ENCODE measurements at places on chromosomes 12 and 14. TPM values are rescaled to one million over a fixed set of nuclear protein-coding genes. Genes with fewer than 3 reads are reported as not detected.
A peak's percentile ranks its signal among the peaks of the same experiment; 100 is the strongest.

DNA sequence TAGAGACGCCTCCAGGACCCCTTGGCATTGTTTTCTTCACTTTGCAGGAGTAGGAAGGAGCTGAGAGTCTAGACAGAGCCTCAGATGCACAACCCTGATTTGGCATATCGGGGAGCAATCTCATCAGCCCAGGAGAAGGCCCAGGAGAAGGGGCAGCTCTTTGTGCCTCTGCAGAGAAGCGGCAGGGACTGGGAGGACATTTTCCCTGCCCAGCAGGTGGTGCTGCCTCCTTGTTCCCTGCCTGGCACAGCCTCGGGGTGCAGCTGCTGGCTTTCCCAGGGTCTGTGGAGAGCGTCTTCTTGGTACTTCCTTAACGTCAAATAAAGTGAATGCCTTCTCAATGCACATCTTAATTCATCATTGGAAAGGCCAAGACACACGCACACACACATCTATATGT, 419.5 kb downstream of the TMEM121 start:
- no peak for DNase-seq

DNA sequence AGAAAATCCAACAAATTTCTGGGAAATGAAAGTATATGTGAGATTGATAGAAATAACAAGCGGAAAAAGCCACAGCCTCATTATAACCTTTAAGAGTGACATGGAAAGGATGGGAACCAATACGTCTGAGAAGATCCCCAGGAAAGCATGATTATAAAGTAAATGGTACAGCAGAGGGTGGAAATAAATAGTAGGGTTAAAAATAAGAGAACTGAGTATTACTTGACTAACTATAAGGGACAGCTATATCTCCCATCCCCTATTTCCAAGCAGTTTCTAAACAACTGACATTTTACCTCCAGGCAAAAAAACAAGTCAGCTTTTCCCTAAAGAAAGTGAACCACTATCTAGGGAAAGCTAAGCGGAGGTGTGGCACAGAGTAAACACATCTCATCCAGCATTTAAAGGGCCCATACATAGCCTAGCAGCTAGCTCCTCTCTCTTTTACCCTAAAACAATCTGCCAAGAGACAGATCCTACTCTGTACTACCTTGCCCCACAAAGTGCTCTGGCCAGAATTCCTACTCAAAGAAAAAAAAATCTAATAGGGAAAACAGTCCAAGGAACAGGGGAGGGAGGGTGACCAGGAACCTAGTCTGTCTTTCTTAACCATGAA, 11.2 kb downstream of the OSBPL8 start:
- peak; percentile 8 for DNase-seq

Gene KLHDC1
- 1.4 TPM for total RNA-seq

- no peak for DNase-seq
Observed at GRCh38 chr12:6370576-6370935, 4.8 kb downstream of the SCNN1A start.

DNA sequence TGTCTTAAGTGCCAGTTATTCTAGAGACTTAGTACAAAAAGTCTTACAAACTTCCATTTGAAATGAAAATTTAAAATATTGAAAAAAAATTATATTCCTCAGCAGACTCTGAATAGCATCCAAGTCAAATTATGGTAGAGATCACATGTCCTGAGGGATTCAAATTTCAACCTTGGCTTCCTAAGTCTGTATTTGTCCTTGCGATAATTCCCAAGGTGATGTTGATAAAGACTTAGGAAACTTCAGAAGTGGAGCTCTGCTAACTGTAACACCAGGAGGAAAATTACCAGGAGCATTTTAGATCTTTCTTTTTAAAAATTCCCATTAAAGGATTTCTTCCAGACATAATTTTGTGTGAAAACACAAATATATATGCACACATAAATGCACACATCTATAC, 178.3 kb downstream of the IPO8 start:
- no peak for DNase-seq

Gene ANGEL1
- 9.3 TPM for total RNA-seq

Gene SLCO1A2
- not detected for total RNA-seq

Gene KRT80
- 4.7 TPM for total RNA-seq

- no peak for DNase-seq
Observed at GRCh38 chr12:130829391-130830245, 9.4 kb downstream of the STX2 start.

DNA sequence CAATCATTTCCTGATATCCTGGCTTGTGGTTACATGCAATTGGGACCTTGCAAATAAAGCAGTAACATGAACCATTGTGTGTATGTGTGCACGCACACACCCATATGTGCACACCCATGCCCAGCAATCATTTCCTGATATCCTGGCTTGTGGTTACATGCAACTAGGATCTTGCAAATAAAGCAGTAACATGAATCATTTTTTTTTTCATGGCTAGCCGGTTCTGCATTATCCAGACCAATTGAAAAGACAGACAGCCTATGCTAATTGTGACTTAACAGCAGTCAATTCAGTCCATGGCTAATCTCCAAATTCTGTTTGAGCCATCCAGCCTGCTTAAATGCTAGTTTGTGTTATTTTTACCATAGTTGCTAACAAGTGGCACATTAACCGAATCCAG, 134.3 kb downstream of the TTC7B start:
- no peak for DNase-seq

Gene LHX5
- not detected for total RNA-seq

GRCh38 chr14:58146399-58146798, 5.6 kb downstream of the ARMH4 start:
- DNase-seq: no peak

DNA sequence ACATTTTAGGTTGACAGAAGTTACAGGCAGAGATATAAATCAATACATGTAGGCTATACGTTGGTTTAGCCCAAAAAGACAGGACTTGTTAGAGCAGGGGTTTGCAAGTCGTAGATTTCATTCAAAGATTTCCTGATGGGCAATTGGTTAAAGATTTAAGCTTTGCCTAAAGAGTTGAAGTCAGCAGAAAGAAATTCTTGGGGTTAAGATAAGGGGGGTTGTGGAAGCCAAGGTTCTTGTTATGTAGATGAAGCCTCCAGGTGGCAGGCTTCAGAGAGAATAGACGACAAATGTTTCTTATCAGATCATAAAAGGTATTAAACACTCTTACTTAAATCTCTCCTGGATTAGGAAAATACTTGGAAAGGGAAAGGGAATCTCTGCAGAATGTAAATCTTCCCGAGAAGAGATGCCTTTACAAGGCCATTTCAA, 510.8 kb downstream of the TMTC2 start:
- no peak for DNase-seq

DNA sequence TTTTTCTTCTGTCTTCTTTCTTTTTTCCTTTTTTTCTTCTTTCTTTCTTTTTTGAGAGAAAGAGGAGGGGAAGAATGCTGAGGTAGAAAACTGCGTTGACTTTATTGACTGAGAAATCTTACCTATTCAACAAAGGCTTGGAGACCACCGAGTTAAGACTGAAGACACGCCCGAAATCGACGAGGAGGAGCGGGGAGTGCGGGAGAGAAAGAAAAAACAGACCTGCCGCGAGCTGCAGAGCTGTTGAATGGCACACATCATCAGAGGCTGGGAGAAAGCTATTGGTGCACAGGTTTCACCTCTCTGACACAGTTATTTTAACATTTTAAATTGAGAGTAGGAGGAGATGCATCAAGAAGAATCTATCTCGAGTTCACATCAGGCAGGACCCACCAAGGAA, 5.1 kb downstream of the ASCL1 start:
- DNase-seq: no peak

Gene CLEC9A
- total RNA-seq: not detected

GRCh38 chr14:68564826-68565759, 227.8 kb downstream of the ZFP36L1 start:
- no peak for DNase-seq

DNA sequence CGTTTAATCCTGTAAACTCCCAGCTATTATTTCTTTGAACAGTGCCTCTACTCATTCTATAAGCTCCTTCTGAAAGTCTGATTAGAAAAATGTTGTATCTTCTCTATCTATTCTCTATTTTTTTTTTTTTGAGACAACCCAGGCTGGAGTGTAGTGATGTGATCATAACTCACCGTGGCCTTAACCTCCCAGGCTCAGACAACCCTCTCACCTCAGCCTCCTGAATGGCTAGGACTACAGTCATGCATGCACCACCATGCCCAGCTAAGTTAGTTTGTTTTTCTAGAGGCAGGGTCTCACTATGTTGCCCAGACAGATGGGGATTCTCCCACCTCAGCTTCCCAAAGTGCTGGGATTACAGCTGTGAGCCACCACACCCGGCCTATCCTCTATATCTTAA, 66.6 kb downstream of the RPS6KA5 start:
- DNase-seq: no peak

GRCh38 chr12:116689979-116690744, 47.7 kb downstream of the SPRING1 start:
- no peak for DNase-seq

Gene CBLN3
- total RNA-seq: 0.29 TPM

DNA sequence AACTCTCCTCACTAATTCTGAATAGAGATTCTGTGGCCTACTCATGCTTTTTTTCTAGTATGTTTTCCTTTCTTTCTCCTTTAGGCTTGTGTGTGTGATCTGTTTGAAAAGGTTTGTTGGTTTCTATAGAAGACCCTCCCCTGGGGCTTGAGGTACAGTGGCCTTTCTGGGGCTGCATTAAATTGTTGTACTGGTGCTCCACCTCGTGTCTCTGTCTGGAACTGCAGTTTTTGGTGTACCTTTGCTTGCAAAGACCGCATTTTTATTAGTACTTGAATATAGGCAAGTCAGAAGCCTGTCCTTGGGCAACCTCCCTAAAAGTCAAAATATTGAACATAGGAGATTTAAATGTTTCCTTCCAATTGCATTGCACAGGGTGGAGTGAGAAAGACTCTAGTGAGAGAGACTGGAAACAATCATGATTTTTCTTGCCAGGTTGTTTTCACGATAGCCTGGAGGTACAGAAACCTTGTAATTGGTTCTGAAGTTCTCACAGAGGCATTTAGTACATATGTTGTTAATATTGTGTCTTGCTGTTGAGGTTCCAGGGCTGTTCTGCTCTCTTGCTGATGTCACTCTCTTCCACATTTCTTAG, 39.0 kb downstream of the SLCO1B1 start:
- peak; percentile 33 for DNase-seq

GRCh38 chr14:53651096-53651740, 305.4 kb downstream of the BMP4 start:
- no peak for DNase-seq

GRCh38 chr14:24219521-24219920, 3.7 kb upstream of the MDP1 start:
- DNase-seq: no peak

DNA sequence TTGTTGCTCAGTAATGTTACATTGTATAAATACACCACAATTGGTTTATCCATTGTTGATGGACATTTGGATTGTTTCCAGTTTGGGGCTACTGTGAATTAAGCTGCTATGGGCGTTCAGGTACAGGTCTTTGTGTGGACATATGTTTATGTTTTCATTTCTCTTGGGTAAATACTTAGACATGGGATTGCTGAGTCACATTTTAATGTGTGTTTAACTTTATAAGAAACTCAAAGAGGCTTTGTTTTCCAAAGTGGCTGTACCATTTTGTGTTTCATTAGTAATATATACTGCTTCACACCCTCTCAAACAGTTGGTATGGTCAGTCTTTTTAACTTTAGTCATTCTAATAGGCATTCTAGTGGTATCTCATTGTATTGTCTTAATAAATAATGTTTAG, 225.0 kb downstream of the SPTSSA start:
- DNase-seq: peak; percentile 94

- DNase-seq: peak; percentile 5
Observed at GRCh38 chr14:30355431-30355913, 203.5 kb upstream of the G2E3 start.

Gene RDH12
- total RNA-seq: 0.79 TPM

GRCh38 chr12:122789637-122790036, 15.3 kb downstream of the CCDC62 start:
- no peak for DNase-seq

DNA sequence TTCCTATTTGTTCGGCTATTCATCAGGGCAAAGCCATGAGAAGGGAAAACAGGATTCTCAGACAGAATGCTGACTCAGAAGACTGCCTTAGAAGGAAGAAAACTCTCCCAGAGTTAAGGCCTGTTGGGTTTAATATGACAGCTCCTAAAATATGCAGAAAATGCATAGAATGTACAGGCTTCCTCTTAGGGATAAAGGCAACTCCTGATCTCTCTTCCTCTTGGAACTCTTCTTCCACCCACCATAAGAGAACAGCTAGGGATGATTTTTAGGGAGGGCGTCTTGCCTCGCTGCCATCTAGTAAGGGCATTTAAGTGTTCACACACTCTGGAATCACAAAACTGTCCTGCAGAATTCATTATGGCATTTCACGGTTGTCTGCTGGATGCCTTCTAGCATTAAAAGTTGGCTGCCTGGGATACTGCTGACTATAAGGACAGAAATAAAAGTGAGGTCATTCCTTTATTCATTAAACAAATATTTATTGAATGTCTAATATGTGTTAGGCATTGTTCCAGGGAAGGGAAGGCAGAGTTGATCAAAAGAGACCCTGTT, 73.7 kb downstream of the DCAF5 start:
- DNase-seq: no peak
